ENCODE measurements at places on chromosomes 13 and 19. TPM values are rescaled to one million over a fixed set of nuclear protein-coding genes. Genes with fewer than 3 reads are reported as not detected.

Gene ZNF256
- 2.5 TPM for polyA plus RNA-seq

Gene TEKTIP1
- not detected for polyA plus RNA-seq

Gene LPAR6
- polyA plus RNA-seq = 5.8 TPM

Gene ZNF471
- polyA plus RNA-seq = 1.5 TPM

Gene TEX29
- polyA plus RNA-seq = not detected

Gene PNMA8B
- polyA plus RNA-seq = 0.16 TPM

Gene GSX1
- not detected for polyA plus RNA-seq

Gene ATP8A2
- polyA plus RNA-seq = not detected

Gene PCDH20
- polyA plus RNA-seq = 0.05 TPM

Gene HSH2D
- 0.12 TPM for polyA plus RNA-seq
